ENCODE measurements at places on chromosomes 1 and 21.

DNA sequence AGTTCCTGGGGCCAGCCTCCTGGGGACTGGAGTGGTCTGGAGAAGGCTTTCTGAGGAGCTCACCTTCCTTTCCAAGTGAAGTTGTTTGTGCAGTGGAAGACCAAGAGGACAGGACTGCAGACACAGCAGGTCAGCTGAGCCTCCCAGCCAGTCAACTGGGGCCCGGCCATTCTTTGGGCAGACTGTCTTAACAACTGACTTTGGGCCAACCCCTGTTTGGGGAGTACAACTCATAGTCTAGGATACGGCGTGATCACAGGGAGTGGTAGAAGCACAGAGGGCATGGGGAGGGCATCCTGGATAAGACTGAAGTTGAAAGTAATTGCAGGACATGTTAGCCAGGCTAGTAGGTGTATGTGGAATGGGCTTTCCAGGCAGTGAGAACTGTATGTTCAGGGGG, 50.3 kb downstream of the PGM1 start:
- DNase-seq = no peak

DNA sequence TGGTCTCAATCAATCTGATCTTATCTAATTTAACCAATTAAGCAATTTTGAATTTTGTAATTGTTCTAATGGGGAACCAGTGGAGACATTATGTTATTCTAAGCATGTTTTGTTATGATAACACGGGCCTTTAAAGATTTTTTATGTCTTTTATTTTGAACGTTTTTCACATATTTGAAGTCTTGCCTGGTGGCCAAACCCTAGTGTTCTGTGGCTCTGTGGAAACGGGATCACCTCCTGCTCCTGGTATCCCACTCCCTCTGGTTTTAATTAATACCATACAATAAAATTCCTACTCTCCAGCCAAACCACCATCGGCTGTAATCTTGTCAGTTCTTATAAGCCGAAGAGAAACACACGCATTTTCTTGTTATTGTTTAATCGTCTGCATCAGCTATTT, 22.9 kb upstream of the LMO4 start:
- no peak for DNase-seq

DNA sequence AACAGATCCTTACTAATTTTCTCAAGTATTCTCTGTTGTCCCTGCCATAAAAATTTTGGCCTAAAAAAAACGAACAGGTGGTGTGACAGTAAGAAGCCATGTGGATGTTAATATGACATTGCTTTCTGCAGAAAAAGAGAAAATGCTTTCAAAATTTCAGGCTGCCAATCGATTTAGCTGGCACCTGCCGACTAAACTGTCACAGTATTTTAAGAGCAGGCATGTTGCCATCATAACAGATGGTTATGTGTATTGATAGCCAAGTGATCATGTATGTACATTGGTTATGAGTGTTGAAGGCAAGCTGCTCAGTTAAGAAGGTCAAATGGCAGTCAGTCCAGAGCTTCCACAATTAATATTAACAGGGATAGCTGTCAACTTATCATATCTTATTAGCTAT, 1017.0 kb downstream of the MRPL39 start:
- no peak for DNase-seq

- DNase-seq = no peak
Measured at GRCh38 chr1:235943581-235944114, 76.9 kb upstream of the LYST start.

- no peak for DNase-seq
Measured at GRCh38 chr1:239545466-239545865, 159.1 kb downstream of the CHRM3 start.

DNA sequence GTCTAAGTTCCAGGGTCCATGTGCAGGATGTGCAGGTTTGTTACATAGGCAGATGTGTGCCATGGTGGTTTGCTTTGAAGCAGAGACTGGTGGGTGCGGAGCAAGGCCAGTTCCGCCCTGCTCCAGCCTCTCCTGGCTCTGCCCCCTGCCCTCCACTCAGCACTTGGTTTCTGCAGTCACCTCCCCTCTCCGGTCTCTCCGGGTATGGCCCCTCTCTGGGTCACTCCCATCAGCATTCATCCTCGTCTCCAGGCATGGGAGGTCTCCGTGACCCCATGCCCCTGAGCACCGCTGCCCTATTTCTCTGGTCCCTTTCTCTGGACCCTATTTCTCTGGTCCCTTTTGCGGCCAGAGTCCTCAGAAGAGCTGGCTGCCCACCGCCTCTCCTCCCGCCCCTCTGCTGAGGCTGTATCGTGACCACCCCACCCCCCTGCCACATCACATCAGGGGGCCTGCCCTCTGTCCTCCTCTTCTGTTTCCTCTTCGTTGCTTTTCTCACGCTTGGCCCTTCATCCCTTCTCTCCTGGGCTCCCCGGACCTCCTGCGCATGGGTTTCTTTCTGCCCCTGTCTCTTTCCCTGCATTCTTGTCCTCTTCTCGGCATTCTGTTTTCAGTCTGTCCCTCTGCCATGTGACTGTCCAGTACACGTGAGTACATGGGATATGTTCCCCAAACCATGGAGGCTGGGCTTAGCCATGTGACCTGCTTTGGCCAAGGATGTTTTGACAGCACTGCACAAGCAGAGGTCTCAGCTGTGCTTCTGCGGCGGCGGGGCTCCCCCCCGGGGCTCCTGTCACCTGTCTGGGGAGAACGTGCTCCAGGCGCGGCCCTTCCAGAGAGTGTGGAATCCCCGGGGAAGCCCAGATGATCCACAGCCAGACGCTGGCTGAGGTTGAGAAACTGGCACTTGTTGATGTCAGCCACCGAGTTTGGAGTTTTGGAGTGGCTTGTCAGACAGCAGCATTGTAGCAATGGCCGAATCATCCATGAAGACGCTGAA, 54.4 kb upstream of the C1orf174 start:
- DNase-seq = no peak

DNA sequence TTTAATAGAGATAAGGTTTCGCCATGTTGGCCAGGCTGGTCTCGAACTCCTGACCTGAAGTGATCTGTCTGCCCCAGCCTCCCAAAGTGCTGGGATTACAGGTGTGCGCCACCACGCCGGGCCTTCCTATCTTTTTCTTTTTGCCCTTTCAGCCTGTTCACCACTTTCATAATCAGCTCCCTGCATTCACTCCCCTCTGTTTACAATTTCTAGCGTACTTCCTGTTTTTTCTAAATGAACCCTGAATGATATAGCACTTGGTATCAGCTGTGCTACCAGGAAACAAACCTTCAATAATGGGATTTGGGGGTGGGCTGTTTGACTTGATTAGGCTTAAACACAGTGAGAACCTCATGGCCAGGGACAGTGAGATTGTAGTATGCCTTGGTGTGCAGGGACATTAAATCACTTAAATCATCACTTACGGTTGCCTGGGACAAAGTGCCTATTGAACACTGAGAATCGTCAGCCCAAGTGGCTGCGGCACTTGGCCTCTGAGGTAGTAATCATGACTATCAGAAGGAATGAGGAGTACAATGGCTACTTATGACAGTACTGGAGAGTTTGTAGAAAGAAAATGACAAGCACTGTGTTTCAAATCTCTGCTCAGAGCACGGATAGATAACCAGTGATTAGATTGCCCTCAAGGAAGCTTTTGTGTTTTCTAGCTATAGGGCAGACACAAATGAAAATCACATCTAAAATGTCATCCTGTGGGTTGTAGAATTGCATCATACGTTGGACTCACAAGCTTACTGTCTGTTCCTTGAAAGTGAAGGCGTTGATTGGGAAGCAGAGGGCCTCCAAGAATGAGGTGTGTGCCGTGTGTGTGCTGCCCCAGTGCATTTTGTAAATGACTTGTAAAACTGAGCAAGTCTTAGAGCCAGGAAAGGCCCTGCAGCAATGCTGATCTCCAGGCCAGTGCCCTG, 661.8 kb downstream of the MATN1 start:
- no peak for DNase-seq

DNA sequence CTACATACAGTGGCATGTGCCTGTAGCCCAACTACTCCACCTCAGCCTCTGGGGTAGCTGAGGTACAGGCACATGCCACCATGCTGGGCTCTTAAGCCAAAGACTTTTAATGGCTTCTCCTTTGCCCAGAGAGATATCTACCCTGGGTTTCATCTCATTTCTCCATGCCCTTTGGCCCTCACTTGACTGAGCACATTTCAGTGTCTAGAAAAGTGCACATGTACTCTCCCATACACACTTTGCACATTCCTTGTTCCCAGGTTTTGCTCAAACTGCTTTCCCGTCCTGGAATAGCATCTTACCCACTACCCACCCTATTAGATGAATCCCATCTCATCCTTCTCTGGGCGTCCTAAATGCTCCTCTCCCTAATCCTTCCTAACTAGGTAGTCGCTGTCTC, 10.2 kb upstream of the RXRG start:
- no peak for DNase-seq

DNA sequence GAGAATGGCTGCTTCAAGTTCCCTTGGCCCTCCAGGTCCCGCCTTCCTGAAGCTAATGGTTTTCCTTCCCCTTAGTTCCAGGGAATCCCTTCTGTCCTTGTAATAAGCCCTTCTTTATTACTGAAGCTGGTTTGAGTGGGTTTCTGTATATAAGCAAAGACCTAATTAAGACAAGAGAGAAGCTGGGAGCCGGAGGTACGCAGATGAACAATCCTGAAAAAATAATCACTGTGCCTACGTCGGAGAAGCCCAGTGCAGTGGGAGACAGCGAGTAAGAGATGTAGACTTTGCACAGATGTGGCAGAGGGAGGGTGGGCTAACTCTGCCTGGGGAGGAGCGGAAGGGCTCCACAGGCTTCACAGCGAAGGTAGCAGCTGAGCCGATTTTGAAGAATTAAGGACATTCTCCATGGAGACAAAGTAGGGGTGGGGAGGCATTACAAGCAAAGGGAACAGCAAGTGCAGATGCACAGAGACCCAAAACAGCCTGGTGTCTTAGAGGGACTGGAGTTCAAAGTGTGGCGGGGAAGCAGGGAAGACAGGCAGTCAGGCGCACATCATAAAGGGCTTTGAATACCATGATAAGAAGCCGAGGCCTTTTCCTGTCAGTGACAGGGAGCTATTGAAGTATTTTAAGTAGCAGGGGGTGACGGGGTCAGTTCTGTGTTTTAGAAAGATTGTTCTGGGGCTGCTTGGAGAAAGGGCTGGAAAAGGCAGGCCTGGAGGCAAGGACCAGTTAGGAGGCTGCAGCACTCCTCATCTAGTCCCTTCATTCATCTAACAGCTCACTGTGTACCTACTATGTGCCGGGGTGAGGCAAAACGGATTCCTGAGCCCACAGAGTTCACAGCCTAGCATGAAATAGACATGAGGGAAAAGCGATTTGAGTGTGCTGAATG, 6.5 kb downstream of the RIMS3 start:
- DNase-seq = no peak

GRCh38 chr1:89887270-89887669, 66.4 kb downstream of the LRRC8D start:
- DNase-seq = no peak

GRCh38 chr1:161220002-161220401, 3.4 kb downstream of the APOA2 start:
- no peak for DNase-seq

DNA sequence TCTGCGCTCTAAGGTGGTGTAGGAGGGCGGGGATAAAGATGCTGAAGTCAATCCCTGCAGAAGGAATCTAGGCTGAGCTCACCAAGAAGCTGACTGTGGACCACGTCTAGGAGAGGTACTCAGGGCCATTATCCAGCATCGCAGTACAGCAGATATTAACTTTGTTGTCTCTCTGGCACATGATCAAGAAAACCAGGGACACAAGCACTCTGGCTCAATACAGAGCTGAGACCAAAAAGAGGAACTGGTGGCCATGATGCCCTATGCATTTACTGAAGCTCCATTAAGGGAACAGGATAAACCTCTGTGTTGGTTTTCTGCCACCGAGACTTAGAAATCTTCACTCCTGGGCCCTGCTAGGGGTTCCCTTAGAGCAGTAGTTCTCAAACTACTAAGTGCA, 38.0 kb upstream of the ANGPTL7 start:
- DNase-seq = no peak

DNA sequence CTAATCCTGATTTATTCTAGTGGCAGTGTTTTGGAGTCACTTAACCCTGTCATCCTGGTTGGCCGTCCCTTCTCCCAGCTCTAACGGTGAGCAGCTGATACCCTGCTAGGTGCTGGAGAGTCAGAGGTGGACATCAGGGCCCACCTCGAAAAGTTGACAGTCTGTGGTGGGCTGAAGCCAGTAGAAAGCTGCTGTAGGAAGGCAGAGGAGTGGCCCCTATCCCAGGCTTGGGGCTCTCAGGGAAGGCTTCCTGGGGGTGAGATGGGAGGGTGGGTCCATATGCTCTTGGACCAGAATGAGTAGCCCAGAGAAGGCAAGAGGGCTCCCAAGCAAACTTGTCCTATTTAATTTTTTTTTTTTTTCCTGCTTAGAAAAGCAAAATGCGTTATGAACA, 475 bp upstream of the RPL5 start:
- no peak for DNase-seq

GRCh38 chr1:8742022-8742924, 75.2 kb downstream of the RERE start:
- DNase-seq = no peak

DNA sequence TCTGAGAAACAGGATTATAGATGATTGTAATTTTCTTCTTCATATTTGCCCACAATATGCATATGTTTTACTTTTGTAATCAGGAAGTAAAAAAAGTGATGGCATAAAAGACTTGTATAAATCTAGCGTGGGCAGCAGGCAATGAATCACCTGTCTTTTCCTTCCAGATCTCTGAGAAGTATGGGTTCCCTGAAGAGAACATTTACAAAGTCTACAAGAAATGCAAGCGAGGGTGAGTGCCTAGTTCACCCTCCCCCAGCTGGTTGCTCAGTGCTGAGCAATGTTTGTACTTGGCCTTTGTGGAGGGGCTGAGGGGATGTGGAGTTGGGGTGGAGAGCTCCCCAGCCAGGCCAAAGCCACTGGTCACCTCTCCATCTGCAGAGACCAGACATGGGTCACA, 30.7 kb downstream of the GRHL3 start:
- DNase-seq = no peak

DNA sequence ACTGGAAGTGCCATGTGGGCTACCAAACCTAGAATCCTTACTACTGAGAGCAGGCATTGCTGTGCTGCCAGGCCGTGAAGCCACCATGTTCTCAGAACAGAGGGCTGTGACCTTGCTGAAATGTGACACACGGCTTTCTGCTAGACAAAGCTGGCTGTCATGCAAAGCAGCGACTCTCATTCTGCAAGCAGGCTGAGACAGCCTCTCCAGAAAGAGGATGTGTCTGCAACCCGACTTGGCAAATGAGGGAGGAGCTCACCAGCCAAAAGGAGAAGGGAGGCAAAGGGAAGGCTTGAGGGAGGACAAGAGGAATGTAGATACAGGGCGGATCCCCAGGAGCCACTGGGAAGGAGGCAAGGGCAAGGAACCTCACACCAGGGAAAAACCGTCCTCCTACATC, 85.7 kb upstream of the KRTAP19-8 start:
- DNase-seq = no peak
